HepG2 (cell line): ENCODE measurements at places on chromosomes 12 and 14. TPM values are rescaled to one million over a fixed set of nuclear protein-coding genes. Genes with fewer than 3 reads are reported as not detected.

DNA sequence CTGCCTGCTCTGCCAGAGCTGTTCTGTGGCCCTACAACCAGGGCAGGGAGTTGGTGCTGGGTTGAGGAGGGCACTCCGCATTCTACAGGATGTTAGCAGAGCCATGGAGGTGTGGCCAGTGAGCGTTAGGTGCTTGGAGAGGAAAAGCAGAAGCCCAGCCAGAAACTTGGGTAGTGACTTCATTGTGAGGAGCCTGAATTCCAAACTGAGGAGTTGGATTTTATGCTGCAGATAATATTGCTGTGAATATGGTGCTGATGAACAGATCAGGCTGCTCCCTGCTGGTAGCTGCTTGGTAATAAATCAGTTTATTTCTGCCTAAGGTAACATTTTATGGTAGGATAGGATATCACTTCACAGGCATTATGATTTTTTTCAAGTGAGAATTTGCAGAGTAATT is 7.1 kb upstream of the CCDC175 start:
- no peak for DNase-seq
- 0 out of 3 replicates have a peak, but pooled peaks cover 2% of the 10 kb centered on the region for H3K27me3 ChIP-seq
- no peak overlapping the region for H3K4me3 ChIP-seq
- no peaks in the 10 kb centered on the region for H3K36me3 ChIP-seq
- no peaks in the 10 kb centered on the region for H3K4me1 ChIP-seq

- no peaks in the 10 kb centered on the region for H3K4me1 ChIP-seq
- H3K27ac ChIP-seq: no peak overlapping the region
- no peaks in the 10 kb centered on the region for H3K27me3 ChIP-seq
- no peak for DNase-seq
- H3K36me3 ChIP-seq: no peaks in the 10 kb centered on the region
Measured at GRCh38 chr12:43255522-43256111, 296.4 kb downstream of the ADAMTS20 start.

RHEBL1 gene
- 1.4 and 1.6 TPM in 2 replicates for total RNA-seq

DNA sequence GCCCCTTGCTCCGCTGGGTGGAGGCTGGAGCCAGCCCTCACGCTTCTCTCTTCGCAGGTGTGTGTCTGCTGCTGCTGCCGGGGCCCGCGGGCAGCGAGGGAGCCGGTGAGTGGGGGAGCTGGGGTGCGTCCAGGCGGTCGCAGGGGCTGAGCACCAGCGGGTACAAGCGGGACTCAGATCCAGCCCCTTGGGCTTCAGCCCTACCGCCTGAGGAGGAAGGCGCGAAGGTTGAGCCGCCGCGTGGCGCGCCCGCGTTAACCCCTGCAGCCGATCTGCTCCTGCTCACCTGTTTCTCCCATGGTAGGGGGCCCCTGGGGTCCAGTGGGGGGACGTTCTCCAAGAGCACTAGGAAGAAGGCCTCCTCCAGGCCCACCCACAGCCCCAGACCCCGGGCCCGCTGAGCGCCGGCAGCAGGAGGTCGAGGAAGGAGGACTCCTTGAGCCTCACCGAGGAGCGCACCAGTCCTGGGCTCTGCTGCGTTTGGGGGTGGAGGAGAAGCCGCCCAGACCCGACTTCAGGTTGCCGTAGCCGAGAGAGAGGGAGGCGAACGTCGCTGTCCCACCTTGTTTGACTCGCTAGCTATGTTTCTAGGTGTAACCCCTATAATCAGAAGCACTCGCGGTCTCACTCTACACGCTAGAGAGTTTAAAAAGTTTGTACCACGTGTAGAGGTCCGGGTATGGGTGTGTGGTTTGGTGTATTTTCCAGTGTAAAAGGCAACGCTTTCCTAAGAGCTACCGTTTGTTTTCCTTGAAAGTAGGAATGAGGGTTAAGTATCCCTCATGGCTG is 834 bp downstream of the COCH start:
- H3K4me3 ChIP-seq: peak overlapping the region; percentile 79
- H3K4me1 ChIP-seq: peaks cover 29% of the 10 kb centered on the region
- H3K27ac ChIP-seq: no peak overlapping the region

GRCh38 chr12:121803861-121804416 is at the start of gene SETD1B:
Gene SETD1B, plus strand, starts transcription at chr12:121804009. Its CDS starts 729 bp downstream, at chr12:121804738.
- DNase-seq: no peak
- H3K36me3 ChIP-seq: peaks cover 9% of the 10 kb centered on the region
- H3K27ac ChIP-seq: peak within 1 kb of the TSS; percentile 99

GRCh38 chr12:123713398-123713797 is 1.2 kb downstream of the ATP6V0A2 start:
- peak overlapping the region; percentile 96 for H3K4me3 ChIP-seq
- peak overlapping the region; percentile 49 for H3K27ac ChIP-seq
- H3K27me3 ChIP-seq: no peaks in the 10 kb centered on the region
- H3K36me3 ChIP-seq: no peaks in the 10 kb centered on the region
- peak; percentile 16 for DNase-seq
- peaks cover 25% of the 10 kb centered on the region for H3K4me1 ChIP-seq

NTS gene
- 0.13 TPM in 1 of 2 replicates, not detected in the other for total RNA-seq

DNA sequence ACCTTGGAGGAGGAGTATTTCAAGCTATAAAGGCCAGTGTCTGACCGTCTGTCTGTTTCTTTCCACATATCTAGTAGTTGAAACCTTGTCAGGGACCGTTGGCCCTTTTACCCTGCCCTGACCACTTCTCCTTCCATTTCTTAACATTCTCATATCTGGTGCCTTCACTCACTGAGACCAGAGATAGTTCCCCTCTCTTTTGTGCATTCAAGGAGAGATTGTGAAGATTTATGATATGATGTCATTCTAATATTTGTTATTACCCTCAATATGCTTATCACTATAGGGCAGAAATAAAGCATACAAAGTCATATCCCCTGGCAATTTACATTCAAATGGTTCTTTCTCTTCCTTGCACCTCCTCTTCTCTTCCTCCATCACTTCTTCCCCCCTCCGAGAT is 83.3 kb downstream of the PLXNC1 start:
- no peaks in the 10 kb centered on the region for H3K27me3 ChIP-seq
- no peak for DNase-seq
- peaks cover 49% of the 10 kb centered on the region for H3K4me1 ChIP-seq
- peak overlapping the region; percentile 82 for H3K27ac ChIP-seq
- H3K36me3 ChIP-seq: no peaks in the 10 kb centered on the region; the same call in 2 of the 3 replicates
- no peak overlapping the region for H3K4me3 ChIP-seq

DNA sequence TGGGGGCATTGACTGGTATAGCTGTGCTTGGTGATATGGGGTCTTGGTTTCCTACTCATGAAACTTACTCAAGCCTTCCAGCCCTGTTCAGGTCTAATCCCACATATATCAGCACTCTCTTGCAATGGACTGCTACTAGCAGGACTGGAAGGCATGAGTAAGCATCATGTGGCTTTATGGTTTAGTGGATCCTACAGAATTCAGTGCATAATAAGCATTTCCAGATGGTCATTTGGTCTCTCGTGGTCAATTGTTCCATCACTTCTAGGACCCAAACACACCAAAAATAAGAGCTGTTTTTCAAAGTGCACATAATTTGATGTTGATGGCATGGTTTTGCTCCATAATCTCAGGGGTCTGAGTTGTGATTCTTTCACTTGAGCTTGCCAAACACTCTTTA is 114.4 kb downstream of the LMNTD1 start:
- no peak overlapping the region for H3K4me3 ChIP-seq
- H3K36me3 ChIP-seq: no peaks in the 10 kb centered on the region
- no peak overlapping the region for H3K27ac ChIP-seq
- no peaks in the 10 kb centered on the region for H3K4me1 ChIP-seq

- H3K27ac ChIP-seq: no peak overlapping the region
- H3K36me3 ChIP-seq: peaks cover 2% of the 10 kb centered on the region; the same call in 1 of the 2 replicates
- H3K4me1 ChIP-seq: no peaks in the 10 kb centered on the region
- no peak overlapping the region for H3K4me3 ChIP-seq
- no peak for DNase-seq
Measured at GRCh38 chr12:132921685-132922084, 34.3 kb upstream of the CHFR start.

DNA sequence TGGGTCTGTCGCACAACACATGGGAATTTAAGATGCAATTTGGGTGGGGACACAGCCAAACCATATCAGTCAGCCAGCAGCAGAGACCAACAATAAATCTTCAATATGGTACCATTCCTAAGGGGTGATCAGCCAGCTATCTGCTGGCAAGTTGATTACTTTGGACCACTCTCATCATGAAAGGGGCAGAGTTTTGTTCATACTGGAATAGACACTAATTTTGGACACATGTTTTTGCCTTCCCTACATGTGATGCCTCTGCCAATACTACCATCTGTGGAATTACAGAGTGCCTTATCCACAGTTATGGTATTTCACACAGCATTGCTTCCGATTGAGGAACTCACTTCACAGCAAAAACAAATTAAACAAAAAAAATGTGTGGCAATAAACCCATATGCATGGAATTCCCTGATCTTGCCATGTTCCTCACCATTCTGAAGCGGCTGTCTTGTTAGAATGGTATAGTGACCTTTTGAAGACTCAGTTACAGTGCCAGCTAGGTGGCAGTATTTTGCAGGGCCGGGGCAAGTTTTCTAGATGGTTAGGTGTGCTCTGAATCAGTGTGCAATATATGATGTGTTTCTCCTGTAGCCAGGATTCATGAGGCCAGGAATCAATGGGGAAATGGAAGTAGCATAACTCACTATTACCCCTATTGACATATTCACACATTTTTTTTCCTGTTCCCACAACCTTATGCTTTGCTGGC is 179.0 kb upstream of the IGF1 start:
- no peaks in the 10 kb centered on the region for H3K36me3 ChIP-seq
- no peak for DNase-seq
- H3K4me3 ChIP-seq: no peak overlapping the region
- H3K27me3 ChIP-seq: no peaks in the 10 kb centered on the region
- H3K27ac ChIP-seq: no peak overlapping the region

CCDC92 gene
- 4.6 and 5.4 TPM in 2 replicates for total RNA-seq

GRCh38 chr14:103931422-103931821 is 3.2 kb downstream of the TDRD9 start:
- DNase-seq: no peak
- H3K4me1 ChIP-seq: peaks cover 47% of the 10 kb centered on the region
- no peak overlapping the region for H3K4me3 ChIP-seq
- no peak overlapping the region for H3K27ac ChIP-seq
- no peaks in the 10 kb centered on the region for H3K27me3 ChIP-seq
- H3K36me3 ChIP-seq: no peaks in the 10 kb centered on the region

NRIP2 gene
- not detected in 2 replicates for total RNA-seq

GRCh38 chr12:56518570-56518969 is 3.0 kb upstream of the RBMS2 start:
- H3K36me3 ChIP-seq: no peaks in the 10 kb centered on the region
- no peaks in the 10 kb centered on the region; the same call in 2 of the 3 replicates for H3K27me3 ChIP-seq
- H3K4me3 ChIP-seq: no peak overlapping the region
- peak; percentile 38 for DNase-seq

- H3K4me3 ChIP-seq: no peak overlapping the region
- DNase-seq: no peak
Measured at GRCh38 chr14:90484291-90484690, 87.5 kb downstream of the CALM1 start.

GRCh38 chr12:95548056-95548538 is 3.2 kb downstream of the USP44 start:
- peak overlapping the region; percentile 49 for H3K4me3 ChIP-seq
- H3K27me3 ChIP-seq: peaks cover 35% of the 10 kb centered on the region; the same call in 2 of the 3 replicates
- H3K4me1 ChIP-seq: no peaks in the 10 kb centered on the region
- no peak overlapping the region for H3K27ac ChIP-seq
- H3K36me3 ChIP-seq: no peaks in the 10 kb centered on the region

RASSF9 gene
- total RNA-seq: not detected in 2 replicates

C12orf56 gene
- total RNA-seq: not detected in 2 replicates

DNA sequence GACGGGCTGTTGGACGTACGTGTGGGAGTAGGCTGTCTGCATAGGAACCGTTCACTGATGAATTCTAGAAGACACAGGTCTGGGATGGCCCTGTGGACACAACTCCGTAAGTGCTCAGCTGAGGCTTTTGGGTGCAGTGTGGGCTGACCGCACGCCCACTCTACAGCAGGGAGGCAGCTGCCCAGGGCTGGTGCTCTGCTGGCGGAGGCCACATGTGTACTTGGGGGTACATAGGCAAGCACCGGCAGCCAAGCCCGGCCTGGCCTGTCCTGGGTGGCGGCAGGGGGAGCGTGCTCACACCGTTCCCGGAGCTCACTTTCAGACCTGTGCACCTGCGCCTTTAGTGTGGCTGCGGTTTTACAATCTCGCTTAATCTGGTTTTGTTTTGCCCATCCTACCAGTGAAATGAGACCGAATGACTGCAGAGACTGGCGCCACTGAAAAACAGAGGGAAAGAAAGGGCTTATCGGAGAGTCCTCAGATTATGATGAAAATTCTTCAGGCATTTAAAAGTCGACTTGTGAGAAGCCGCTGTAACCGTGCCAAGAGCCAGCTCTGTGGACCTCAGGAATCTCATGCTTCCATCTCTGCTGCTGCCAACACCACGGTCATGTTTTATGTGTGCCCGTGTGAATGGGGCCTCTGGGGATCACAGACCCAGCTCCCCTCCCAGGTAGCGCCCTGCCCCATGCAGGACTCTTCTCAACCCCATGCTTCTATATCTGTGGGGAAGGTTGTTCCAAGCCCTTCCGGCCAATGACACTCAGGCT is 45.8 kb downstream of the SSH1 start:
- H3K27me3 ChIP-seq: no peaks in the 10 kb centered on the region
- peaks cover 26% of the 10 kb centered on the region; the same call in 2 of the 3 replicates for H3K36me3 ChIP-seq
- peaks cover 6% of the 10 kb centered on the region; the same call in 1 of the 2 replicates for H3K4me1 ChIP-seq
- DNase-seq: no peak
- H3K4me3 ChIP-seq: no peak overlapping the region
